ENCODE measurements at places on chromosomes 1 and 21.

DNA sequence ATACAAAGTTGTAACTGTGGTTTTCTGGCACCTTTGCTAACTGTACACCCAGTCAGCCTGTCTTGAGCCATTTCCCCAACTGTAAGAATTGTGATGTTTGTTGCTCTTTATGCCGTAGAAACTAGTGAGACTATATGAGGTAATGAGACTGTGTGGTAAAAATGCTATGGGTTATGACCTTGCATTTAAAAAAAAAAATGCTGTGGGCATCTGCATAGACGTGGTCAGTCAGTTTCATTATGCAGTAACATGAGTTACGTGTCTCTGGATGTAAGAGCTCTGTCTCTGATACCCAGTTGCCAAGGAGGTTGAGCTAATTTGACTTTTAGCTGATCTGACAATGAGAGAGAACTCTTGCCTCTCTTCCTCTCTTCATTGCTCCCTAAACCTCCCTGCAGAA, 80.6 kb upstream of the LAMC2 start:
- no peak for DNase-seq

DNA sequence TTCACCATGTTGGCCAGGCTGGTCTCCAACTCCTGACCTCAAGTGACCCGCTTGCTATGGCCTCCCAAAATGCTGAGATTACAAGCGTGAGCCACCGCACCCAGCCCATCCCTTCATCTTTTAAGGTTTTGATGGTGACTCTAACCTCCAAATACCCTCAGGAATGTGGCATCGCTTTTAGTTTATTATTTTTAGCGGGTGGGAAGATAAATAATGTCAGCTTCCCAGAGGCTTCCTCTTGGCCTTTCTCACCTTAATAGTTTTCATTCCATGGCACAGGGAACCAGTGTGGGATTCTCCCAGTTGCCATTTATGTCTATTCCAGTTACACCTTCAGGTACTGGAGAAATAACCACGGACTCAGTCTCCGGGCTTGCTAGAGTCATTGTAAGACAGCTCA, 92.1 kb upstream of the LRRN2 start:
- DNase-seq: no peak

GRCh38 chr1:3611170-3612019, at the start of gene MEGF6:
TSS of gene MEGF6 (minus strand) at chr1:3611508. CDS start at chr1:3611268, 240 bp downstream.
- peak; percentile 48 for DNase-seq

DNA sequence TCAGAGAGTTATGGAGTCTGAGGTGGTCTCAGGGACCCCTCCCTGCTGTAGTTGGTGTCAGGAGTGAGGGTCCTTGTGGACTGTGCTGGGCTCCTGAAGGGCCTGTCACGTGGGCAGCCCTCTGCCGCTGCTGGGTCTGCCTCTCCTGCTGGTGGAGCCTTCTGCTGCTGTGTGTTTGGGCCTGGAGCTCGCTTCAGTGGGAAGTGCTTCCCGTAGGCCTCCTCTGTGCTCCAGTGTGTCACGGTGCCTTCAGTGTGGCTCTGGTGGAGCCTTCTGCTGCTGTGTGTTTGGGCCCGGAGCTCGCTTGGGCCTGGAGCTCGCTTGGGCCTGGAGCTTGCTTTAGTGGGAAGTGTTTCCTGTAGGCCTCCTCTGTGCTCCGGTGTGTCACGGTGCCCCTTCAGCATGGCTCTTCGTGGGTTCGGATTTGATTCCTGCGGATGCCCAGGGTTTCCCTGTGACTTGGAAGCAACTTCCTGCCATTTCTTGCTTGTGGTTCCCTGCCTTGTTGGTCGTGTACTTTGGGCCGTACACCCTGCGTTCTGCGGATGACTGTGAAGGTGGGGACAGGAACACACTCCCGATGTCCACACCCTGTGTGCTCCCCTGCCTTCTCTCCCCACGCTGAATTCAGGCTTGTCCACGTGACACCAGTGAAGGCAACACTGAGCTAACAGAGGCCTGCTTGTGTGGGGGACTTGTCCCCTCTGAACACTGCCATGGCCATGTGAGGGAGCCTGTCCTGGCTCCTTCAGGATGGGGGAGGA, 19.5 kb downstream of the C1orf174 start:
- DNase-seq: no peak

DNA sequence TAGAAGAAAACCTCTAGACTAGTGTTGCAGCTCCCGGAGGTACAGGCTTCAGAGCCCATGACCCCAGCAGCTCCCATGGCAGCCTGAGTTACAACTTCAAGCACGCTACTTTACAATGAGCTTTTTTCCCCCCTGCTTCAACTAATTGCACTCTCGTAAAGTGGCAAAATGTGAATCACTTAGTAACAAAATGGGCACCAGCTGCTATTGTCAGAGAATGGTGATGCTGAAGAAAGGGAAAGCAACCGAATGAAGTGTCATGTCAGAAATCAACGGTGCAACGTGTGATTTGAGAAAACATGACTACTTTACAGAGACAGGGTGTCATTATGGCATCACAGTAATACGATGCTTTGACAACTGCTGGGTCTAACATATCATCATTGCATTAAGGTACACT, 40.5 kb downstream of the ESRRG start:
- DNase-seq: no peak

- no peak for DNase-seq
Observed at GRCh38 chr1:167737169-167737568, 15.4 kb downstream of the MPZL1 start.

- no peak for DNase-seq
Observed at GRCh38 chr1:110288111-110288510, 51.1 kb upstream of the RBM15 start.

DNA sequence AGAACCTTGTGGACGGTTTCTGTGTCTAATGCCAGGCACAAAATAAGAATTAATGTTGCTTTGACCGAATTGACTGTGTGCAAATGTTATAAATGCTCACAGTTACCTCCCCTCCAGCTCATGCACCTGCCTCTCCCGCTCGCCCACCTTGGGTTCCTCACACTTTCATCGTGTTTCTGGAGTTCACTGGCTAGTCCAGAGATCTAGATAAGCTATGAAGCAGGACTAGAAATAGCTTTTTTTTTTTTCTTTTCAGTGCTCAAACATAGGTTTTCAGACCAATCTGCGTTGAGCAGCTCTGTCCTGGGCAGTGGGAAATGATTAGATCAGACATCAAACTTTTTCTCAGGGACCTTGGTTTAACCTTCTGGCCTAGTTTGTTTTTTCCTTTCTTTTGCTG, 11.1 kb downstream of the TENT5C start:
- DNase-seq: no peak

DNA sequence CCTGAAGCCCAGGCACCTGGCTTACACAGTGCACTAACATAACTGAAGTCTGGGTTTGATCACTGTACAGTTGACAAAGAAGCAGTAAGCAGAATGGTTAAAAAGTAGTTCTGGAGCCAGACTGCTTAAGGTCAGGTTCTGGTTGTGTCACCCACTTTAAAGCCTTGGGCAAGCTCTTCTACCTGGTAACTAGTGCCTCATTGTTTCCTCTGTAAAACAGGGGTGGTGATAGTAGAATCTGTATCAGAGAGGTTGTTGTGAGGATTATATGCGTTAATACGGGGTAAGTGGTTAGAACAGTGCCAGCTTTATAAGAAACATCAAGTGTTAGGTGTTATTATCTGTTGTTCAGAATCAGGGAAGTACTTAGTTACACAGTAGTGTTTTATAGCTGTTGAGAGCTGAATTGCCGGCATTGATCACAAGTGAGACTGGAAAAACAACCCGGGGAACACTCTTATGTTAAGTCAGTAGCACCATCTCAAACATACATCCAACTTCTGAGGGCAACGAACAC, 3.7 kb downstream of the BACH1 start:
- DNase-seq: no peak

- no peak for DNase-seq
Observed at GRCh38 chr1:186443638-186444037, 17.3 kb downstream of the PDC start.

DNA sequence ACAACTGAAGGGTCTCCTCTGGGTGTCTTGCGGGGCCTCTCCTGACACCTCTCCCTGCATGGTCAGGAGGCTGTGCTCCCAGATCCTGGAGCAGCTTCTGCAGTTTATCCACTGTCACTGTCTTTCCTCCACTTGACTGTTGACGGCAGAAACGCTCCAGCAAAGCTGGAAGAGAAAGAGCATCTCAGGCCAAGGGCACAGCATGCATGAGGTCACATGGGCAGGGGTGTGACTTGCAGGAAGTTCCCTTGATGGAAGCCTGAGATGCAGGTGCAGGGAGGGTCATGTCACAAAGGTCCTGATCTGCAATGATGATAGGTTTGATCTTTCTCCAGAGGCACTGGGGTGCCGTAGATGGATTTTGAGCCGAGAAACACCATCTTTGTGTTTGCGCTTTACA, 23.3 kb downstream of the SLC44A3 start:
- DNase-seq: no peak

- DNase-seq: no peak
Observed at GRCh38 chr1:2212532-2213491, 15.3 kb upstream of the SKI start.

- DNase-seq: no peak
Observed at GRCh38 chr1:21058035-21058793, 118.5 kb downstream of the EIF4G3 start.

GRCh38 chr1:201648907-201649721, 110.2 kb downstream of the NAV1 start:
- no peak for DNase-seq

DNA sequence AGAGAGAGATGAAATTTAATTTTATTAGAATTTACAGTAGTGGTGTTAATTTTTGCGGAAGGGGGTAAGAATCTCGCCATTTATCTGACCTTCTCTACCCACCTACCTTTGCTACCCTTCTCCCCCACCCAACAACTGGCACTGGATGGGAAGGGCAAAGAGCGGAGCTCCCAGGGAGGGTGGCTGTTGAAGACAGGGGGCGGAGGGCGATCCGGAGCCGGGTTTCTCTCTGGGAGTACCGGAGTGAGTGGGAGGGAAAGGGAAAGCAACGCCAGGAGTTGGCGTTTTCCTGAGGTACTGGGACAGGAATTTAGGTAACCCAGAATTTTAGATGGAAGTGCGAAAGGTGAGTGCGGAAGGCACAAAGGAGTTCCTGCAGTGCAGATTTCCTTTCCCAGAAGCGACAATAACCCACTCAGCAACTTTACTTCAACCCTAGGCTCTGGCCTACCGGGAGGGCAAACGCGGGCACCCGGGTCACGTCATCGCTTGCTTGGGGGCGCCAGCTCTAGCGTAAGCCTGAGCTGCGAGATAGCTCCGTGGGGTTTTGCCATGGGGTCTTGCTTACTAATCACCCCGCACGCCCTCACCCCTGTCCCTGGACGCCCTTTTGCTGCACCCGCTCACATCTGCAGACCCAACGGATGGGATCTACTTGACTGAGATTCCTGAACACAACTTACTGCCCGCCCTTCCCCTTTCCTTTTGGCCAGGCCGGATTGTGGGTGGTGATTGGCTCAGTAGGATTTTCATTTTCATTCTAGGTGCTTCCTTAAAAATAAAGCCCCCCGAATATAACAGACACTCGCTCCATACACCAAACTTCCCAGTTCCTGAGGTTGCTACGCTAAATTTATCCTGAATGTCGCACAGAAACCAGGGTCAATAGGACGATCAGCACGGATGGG, 413.0 kb upstream of the ESRRG start:
- no peak for DNase-seq

DNA sequence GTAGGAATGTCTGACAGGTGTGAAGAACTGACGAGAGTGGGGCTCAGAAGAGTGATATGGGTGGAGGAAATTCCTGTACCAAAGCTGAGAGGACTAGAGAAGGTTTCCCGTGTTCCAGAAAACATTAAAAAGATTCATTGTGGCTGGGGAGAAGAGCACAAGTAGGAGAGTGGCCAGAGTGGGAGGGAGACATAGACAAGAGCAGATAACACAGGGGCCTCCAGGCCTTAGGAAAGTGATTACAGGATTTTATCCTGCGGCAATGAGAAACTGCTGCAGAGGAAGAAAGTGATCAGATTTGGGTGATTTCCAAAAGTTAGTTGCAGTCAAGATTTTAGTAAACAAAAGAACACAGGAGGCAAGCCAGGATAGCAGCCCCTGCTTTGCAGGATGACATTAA, 7.9 kb downstream of the C8B start:
- DNase-seq: no peak

GRCh38 chr1:12477936-12478611, 139.9 kb downstream of the DHRS3 start:
- no peak for DNase-seq

- DNase-seq: no peak
Observed at GRCh38 chr1:188154761-188155160, 1326.0 kb downstream of the PLA2G4A start.

DNA sequence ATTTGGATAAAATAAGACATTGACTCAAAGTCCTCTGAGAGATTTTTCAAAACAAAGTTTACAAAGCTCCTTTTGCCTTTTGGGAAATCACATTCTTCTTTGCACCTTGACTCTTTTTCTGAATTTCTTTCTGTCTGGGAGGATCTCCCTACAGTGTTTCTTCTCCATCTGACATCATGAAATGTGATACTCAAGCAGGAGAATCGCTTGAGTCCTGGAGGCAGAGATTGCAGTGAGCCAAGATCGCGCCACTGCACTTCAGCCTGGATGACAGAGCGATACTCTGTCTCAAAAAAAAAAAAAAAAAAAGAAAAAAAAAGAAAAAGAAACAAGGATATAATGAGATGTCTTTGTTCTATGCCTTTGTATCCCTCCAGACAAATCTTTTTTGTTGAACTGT, 13.3 kb upstream of the GRIK1 start:
- no peak for DNase-seq

- no peak for DNase-seq
Observed at GRCh38 chr1:218896202-218896601, 277.5 kb upstream of the LYPLAL1 start.

- DNase-seq: no peak
Observed at GRCh38 chr1:18362150-18362549, 118.6 kb upstream of the KLHDC7A start.

DNA sequence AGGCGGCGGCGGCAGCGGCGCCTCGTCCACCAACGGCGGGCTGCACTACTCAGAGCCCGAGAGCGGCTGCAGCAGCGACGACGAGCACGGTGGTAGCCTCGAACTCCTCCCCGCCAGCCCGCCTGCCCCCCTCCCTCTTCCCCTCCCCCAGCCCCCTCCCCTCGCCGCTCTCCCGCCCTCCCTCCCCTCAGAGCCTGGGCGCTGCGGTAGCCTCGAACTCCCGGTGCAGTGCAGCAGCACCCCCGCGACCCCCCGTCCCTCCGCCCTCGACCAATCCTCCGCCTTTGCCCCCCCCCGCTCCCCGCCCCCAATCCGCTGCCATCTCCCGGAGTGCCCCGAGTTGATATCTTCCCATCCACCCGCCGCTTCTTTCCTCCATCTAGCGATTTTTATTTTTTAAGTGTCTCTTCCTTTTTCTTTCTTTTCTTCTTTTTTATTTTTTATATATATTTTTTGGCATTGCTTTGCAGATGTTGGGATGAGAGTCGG, 516 bp downstream of the RCOR3 start:
- DNase-seq: no peak

DNA sequence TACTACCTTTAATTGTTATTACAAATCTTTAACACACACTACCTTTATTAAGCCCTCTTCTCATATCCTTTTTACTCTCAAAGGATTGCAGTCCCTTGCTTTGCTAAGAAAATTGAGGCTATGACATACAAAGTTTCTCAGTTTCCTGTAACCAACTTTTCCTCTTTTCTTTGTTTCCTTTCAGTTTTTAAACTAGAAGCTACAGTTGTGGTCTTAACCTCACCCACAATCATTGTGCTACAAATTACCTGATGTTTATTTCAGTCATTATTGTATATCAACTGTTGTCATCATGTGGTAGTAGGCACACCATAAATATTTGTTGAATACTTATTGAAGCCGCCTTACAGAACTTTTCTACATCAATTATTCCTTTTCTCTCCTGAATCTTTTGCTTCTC, 51.8 kb downstream of the SLAMF6 start:
- no peak for DNase-seq

GRCh38 chr1:6249739-6250689, 6.0 kb downstream of the HES3 start:
- DNase-seq: no peak

- DNase-seq: no peak
Observed at GRCh38 chr1:28096210-28097099, 8.0 kb upstream of the EYA3 start.

Data from stimulated activated CD4-positive, alpha-beta T cell treated with anti-CD3 and anti-CD28 coated beads, TNF-alpha, amount 100 ng/mL, for 4 hours (primary cell).